T-helper 2 cell (primary cell): ENCODE measurements at places on chromosomes 4 and X.

DNA sequence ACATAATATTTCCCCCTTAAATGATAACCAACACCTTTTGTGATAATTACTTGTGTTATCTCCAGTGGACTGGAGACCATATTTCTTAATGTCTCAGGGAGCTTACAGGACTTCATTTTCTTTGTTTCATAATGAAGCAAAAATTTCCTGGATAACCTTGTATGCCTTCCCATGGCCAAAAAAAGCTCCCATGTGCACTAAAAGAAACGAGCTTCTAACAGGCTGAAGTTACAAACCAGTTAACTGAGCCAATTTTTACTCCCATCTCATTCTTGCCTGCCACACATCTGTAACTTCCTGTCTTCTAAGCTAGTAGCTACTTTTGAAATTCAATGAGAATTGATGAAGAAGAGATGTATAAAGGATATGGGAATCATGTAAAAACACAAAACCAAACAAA, 32.8 kb downstream of the GATB start:
- no peak for DNase-seq

GRCh38 chr4:3074846-3075651, 568 bp downstream of the HTT start:
- DNase-seq = no peak

GRCh38 chrX:12673487-12673886, 117.7 kb upstream of the PRPS2 start:
- DNase-seq = no peak

GRCh38 chr4:76957004-76957738, 7.6 kb downstream of the SEPTIN11 start:
- DNase-seq = no peak

DNA sequence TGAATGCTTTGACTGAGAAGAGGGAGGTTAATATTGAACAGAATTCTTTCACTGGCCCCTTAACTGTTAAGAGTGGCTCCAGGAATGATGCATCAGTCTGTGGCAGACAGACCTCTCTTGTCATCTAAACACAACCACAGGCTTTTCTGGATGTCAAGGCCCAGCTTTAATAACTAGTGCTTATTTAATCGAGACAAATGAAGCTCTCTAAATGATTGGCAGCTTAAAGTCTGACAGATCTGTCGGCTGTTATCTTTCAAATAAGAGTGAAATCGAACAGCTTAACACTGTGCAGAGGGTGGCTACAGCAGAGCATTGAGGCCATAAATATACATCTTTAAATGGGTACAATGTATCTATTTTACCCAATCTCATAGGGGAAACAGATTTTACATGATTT, 500.8 kb upstream of the PABPC4L start:
- no peak for DNase-seq

DNA sequence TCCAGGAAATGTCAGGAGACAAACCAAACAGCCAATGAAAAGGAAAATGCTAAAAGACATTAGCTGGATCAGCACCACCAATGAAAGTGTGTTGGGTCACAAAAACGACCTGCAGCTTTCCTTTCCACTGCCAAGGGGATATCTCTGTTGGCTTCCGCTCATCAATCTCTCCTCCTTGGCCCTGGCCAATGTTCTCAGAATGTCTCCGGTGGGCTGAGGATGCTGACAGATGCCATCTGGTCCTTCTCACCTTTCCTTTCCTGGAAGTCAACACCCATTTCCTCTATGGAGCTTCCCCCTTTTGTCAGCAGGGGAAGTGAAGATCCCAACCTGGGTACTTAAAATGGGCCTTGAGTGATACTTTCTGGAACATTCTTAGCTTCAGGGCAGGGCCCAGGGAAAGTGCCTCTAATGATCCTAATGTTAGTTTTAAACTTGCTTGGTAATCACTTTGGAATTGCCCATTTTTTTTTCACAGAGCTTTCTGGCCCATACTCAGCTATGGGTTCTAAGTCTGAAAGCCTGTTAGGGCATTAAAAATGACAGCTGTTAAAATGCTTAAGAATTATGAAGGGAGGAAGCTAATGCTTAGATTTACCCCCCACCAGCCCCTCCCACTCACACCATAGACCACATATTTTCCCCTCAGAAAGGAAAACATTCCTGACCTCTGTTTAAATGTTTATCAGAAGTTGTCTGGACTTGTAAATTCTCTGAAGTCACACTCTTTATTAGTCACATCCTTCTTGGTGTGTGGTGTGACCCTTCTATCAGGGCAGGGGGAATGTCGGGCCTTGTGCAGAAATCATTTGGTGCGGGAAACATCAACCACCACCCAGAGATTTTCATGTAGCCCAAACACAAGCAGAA, 29.2 kb downstream of the IGFBP7 start:
- DNase-seq = no peak

- no peak for DNase-seq
These were observed 48.9 kb downstream of the C4orf50 start for GRCh38 chr4:5969336-5969735.

GRCh38 chr4:40170588-40170987, 26.2 kb upstream of the RHOH start:
- no peak for DNase-seq

GRCh38 chr4:133621628-133622027, 472.5 kb downstream of the PCDH10 start:
- no peak for DNase-seq

DNA sequence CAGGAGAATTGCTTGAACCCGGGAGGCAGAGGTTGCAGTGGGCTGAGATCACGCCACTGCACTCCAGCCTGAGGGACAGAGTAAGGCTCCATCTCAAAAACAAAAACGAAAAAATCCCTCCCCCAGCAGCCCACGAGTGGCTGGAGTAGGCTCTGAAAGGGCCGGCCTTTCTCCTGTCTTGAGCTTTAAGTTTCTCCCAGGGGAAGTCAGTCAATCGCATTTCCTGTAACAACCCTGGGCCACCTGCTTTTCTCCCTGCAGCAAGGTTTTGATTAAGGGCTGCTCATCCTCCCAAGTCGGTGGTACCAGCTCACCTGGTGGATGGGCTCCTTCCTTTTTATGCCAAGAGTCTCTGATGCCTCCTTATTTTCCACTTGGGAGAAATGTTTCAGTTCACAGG, 2.0 kb upstream of the NYX start:
- no peak for DNase-seq

DNA sequence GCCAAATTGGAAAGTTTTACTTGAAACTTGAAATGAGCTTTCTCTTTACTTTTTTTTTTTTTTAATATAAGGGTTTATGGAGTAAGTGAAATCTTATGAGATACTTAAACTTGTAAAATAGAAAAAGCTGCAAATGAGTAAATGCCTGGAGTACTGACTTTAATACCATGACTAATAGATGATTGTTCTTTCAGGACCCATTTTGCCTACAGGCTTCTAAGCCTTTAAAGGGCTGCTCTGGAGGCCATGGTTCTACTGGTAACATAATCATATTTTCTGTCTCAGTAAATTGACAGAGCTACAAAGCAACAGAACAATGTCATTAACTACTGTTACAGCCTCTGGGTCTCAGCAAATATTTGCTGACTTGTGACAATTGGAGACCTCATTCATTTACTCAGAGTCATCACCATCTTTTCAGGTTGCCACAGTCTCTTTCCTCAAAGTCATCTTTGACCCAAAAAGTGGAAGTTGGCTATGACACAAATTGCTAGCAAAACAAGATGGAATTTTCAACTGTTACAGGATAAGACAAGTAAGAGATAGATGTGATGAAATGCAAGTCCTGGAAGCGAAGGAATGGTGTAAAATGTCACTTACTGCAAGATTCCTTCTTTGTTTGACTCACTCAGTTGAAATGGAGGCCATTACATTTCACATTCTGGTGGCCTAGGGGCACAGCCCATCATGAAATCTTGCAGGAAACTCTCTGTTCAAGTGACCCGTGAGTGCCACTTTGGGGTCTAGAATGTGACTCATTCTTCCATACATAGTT, 132.7 kb downstream of the BTC start:
- no peak for DNase-seq

DNA sequence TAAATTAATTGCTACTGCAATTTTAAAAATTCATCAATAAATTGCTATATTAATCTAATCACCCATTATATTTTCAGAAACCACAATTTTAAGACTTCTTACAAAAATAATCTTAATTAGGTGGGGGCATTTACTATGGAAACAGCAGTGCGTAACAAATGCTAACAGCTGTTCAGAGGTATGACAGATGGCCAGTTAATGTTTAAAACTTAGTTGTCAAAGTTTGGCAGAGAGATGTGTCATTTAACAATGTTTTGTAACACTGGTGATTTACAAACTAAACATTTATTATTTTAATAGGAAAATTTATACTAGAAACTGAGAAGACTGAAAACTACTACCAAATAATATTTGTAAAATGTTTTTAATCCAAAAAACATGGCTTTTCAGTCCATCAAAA, 85.2 kb upstream of the GPR34 start:
- DNase-seq = no peak

GRCh38 chrX:154719132-154719675, 31.7 kb downstream of the GAB3 start:
- DNase-seq = peak; percentile 61

GRCh38 chrX:21865436-21865835, 9.6 kb downstream of the YY2 start:
- DNase-seq = no peak
